PC-3 (cell line): ENCODE measurements at places on chromosomes 6 and 20.

DNA sequence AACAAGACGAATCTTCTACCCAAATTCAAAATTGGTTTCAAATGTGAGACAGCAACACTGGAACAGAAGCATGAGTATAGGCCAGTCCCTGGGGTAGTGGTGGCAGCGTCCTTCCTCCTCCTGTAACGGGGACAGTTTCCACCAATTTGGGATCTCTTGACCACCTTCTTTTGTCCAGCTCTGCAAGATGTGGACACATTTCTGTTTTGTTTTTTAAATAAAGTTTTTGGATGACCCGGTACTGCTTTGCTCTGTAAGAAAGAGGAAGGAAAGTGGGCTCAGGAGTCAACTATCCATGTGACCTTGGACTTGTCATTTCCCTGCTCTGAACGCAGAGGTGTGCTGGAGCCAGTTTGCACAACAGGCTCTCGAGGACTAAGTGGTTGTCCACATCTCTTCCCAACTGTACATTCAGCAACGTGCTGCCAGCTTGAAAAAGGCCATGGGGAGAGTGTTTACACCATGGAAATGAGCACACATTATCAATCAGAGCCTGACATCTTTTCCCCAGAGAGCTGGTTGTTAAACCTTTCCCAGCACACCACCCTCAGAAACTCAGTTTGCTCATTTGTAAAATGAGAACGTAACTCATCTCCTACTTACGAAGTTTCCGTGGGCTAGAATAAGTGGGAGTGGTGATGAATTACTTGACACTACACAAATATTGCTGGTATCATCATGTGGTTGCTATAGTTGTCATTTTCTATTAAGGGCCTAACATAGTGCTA is 66.5 kb downstream of the ADTRP start:
- no peaks in the 10 kb centered on the region for H3K36me3 ChIP-seq
- H3K27me3 ChIP-seq: no peaks in the 10 kb centered on the region
- no peak for DNase-seq
- no peak overlapping the region for H3K4me3 ChIP-seq
- H3K4me1 ChIP-seq: no peaks in the 10 kb centered on the region

DNA sequence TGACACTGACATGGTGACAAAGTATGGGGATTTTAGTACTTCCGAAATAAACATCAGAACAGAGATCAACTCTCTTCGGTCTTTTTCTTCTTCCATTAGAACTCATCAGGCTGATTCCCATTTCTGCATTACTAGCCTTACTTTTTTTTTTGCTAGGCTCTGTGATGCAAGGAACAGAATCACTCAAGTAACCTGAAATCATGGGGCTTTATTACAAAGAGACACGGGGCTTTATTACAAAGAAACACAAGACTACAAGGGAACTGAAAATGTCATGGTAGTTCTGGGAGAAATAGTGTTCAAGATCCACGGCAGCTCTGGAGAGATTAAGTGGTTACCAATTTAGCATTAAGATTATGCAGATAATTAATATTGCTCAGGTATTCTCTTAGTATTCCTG is 11.6 kb downstream of the SOX4 start:
- no peak overlapping the region for H3K27ac ChIP-seq
- DNase-seq: no peak
- H3K4me1 ChIP-seq: no peaks in the 10 kb centered on the region
- no peaks in the 10 kb centered on the region for H3K27me3 ChIP-seq

- H3K4me3 ChIP-seq: peak overlapping the region; percentile 94
- H3K27me3 ChIP-seq: no peaks in the 10 kb centered on the region
- H3K36me3 ChIP-seq: peaks cover 6% of the 10 kb centered on the region; the same call in 1 of the 2 replicates
- peak overlapping the region; percentile 79 for H3K27ac ChIP-seq
- H3K4me1 ChIP-seq: peaks cover 46% of the 10 kb centered on the region
These were observed 56.9 kb downstream of the FAM217A start for GRCh38 chr6:4021854-4022695.

DNA sequence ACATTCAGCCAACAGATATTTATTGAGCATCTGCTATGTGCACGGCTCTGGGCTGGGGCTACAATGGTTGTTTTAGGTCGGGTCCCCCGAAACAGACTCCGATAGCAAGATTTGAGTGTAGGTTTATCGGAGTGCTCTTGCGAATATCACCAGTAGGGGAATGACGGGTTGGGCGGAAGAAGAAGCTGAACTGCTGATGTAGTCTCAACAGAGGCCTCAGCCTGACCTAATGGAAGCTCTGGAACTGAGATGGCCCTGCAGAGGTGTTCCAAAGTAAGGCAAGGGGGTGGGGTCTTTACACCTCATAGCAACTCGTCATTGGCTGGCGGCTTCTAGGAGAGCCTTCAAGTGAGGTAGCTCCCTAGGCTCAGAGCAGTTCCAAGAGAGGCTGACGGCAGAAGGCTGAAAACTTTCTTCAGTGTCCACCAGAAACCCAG is 1.1 kb downstream of the L3MBTL1 start:
- peak overlapping the region; percentile 85; the same call in 1 of the 2 replicates for H3K4me3 ChIP-seq
- peaks cover 12% of the 10 kb centered on the region for H3K4me1 ChIP-seq
- H3K36me3 ChIP-seq: no peaks in the 10 kb centered on the region
- H3K27ac ChIP-seq: no peak overlapping the region
- H3K27me3 ChIP-seq: peaks cover 14% of the 10 kb centered on the region
- DNase-seq: no peak

DNA sequence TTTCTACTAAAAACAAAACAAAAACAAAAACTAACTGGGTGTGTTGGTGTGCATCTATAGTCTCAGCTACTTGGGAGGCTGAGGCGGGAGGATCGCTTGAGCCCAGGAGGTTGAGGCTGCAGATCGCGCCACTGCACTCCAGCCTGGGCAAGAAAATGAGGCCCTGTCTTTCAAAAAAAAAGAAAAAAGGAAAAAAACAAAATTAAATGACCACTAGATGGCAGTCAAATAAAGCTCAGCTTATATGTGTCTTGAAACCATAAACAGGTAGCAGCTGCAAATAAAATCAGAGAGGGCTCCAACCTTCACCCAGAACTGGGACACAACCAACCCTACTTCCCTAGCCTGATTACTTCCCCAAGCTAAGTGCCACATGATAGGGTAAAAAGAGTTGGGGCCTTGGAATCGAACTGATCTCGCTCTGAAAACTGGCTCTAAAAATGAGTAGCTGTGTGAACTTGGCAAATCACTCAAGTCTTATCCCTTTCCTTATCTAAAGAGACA is 67.1 kb upstream of the ADGRF4 start:
- H3K36me3 ChIP-seq: no peaks in the 10 kb centered on the region
- H3K4me1 ChIP-seq: peaks cover 4% of the 10 kb centered on the region

DNA sequence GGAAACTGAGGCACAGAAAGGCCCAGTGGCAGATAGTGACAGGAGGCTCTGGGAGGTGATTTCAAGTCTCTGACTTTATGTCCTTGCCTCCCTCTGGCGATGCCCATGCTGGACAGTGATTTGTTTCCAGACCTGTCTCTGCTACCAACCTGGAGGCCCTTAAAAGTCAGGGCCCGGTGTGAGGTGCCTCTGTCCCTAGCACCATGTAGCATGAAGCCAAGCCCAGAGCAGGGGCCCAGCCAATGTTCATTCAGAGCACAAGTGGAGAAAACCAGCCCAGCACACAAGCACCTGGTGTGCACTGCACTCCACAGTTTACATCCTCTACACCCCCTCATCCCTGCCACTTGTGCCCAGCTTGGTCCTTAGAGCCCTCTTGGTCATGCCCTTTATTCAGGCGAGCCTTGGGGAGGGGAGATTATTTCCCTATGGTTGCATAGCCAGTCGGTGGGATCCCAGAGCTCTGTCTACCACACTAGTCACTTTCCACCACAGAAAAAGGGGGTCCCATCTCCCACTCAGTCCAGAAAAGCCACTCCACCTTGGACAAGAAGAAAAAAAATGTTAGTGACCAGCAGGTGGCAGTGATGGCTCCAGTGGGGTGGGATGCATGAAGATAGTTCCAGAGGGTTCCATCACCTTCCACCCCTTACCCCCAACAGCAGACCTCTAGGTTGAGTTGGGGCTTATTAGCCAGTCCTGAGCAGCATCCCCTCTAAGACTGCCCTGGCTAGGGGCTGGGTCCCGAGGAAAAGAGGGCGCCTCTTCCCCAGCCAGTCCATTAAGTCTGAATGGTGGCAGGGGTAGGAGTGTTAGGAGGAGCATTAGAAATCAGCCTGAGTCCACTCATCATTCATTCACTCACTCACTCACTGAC is 30.9 kb downstream of the KIAA1755 start:
- H3K27ac ChIP-seq: no peak overlapping the region
- H3K27me3 ChIP-seq: no peaks in the 10 kb centered on the region
- no peaks in the 10 kb centered on the region for H3K4me1 ChIP-seq
- DNase-seq: peak; percentile 68
